ENCODE measurements at places on chromosomes 3 and 15.

- DNase-seq, result peak; percentile 80
Observed at GRCh38 chr3:101849714-101850245, 466 bp downstream of the NFKBIZ start.

GRCh38 chr3:51968170-51968775 is 1.0 kb upstream of the PCBP4 start:
- DNase-seq, result no peak

DNA sequence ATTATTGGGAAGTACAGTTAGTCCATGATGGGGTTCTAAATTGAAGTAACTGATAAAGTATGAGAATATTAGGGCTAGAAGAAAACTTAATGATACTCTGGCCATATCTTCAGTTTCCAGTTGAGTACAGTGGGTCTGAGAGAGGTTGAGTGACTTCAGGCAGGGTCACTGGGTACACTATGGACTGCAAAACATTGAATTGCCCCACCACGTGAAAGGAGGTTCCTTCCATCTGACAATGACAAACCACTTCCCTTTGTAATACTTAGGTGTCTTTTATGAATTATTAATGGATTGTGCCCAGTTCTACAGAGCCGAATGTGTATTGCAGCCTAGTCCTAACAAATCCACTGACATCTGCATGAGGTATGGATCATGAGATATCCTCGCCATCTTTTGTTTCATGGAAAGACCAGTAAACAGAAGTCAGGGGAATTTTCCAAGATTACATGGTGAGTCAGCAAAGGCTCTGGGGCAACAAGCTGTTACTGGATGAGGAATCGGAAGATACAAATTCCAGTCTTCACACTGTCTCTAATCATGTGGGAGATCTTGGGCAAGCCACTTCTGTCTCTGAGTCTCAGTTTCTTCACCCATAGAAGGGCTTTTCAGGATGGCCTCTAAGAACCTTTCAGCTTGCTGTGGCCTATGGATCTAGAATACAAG is 66.5 kb upstream of the BCL6 start:
- no peak for DNase-seq

DNA sequence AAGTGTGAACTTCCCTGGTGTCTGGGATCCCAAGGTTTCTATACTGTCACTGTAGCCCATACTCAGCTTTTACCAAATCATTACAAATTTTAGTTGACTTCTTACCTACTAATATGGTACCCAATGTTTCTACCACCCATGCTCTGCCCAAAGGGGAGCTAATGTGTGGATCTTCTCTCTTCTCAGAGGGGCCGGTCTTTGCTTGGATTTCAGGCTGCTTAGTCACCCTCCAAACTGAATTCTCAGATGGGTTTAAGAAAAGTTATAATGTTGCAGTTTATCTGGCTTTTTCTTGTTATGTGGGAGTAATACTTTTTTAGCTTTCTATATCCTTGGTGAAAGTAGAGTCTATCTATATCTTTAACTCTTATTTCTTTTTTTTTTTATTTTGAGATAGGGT is 67.1 kb upstream of the AKAP13 start:
- no peak for DNase-seq

GRCh38 chr3:192122832-192123594 is 604.3 kb downstream of the FGF12 start:
- DNase-seq, result no peak

GRCh38 chr15:87569581-87569980 is 687.0 kb downstream of the NTRK3 start:
- no peak for DNase-seq

DNA sequence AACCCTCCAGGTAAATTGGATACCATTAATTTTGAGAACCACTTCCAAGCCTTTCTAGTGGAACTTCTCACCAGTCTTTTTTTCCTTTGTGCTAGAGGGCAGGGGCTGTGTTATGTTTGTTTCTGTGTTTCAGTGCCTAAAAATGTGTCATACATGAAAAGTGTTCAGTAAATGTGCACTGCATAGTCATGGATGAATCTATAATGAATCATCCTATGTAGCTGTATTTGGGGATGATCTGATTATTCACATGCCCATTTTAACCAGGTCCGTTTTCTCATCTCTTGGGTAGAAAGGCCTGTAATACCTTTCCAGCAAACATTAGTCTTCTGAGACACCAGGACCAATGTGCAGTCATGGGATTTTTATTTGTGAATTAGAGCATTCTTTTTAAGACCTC is 583.0 kb upstream of the GOLIM4 start:
- DNase-seq, result no peak

DNA sequence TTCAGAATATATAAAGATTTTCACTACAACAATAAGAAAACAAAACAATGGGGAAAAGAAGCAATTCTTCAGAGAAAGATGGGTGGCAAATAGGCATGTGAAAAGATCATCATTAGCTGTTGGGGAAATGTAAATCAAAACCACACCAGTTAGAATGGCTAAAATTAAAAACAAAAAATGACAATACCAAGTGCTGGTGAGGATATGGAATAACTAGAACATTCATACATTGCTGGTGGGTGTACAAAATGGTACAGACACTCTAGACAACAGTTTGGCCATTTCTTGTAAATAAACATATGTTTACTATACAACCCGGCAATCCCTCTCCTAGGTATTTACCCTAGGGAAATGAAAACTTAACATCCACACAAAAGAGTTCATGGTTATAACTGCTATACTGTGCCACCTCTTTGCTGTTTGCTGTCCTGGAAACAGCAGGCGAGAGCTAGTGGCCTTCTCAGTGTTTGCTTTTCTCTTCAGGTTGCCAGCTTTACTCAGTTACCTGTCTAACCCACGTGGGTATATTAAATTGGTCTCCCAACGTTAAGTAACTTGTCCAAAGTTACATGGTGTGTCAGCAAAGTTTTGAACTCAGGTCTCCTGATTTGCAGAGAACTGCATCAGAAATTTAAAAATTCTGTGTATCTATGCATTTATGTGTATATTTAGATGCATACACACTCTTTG is 4.6 kb upstream of the NIT2 start:
- DNase-seq, result no peak

GRCh38 chr3:188807006-188807405 is 364.8 kb upstream of the TPRG1 start:
- no peak for DNase-seq

DNA sequence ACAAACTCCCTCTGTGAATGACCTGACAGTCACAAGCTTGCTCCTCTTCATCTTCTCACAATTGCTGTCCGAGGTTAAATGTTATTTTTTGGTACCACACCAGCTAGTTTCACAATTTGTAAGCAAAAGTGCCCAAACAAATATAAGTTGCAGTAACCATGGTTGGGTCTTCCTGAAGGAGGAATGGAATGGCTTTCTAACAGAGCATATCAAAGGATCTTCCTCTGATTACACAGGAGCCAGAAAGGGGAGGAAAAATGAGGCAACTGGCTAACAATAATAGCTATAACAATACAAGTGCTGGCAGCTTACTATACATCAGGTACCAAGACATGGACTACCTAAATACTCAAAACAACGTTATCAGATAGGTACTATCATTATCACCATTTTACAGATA is 90.4 kb downstream of the WWTR1 start:
- DNase-seq, result no peak

DNA sequence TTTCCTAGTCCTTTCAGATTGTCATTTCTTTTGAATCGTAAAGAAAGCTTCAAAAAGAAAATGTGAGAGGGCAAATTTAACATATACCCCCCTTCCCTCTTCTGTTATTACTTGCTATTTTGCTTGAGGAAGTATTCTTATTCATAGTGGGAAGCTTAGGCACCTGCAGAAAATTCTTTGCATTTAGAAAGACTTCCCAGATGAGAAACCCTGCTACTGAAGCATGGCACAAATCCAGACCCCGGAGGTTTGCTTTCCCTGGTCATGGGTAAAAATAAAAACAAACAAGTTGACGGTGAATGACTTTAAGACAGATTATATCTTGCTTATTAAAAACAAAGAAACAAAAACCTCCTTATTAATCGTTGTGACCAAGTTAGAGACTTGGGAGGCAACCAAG is 93.9 kb downstream of the IL5RA start:
- no peak for DNase-seq

DNA sequence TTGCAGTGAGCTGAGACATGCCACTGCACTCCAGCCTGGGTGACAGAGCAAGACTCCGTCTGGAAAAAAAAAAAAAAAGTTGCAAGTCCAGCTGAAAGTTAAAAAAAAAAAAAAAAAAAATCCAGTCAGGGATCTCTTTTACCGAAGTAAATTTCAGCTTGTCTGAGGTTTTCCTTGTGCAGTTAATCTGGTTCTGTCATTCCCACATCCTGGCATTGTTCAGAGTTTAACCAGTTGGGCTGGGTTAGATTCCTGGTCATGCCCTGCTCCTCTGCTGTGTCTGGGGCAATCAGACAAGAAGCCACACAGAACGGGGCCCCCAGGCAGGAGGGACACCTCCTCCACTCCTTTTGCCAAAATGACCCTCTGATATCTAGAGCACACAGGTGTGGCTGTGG is 84.1 kb upstream of the KLHL25 start:
- no peak for DNase-seq

- DNase-seq, result no peak
Observed at GRCh38 chr3:148943506-148944205, 47.7 kb upstream of the GYG1 start.

DNA sequence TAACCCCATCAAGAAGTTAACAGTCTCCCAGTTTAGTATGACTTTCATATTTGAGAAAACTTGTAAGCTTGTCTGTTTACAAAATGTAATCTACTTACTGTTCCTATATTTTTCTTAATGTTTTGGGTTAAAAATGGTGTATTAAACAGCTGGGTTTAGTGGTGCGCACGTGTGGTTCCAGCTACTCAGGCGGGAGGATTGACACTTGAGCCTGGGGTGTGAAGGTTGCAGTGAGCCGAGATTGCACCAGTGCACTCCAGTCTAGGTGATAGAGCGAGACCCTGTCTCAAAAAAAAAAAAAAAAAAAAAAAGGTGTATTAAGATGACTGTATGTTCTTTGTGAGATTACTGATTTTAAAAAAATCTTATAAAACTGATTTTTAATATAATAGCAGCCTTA is 69.3 kb downstream of the BBX start:
- DNase-seq, result no peak

DNA sequence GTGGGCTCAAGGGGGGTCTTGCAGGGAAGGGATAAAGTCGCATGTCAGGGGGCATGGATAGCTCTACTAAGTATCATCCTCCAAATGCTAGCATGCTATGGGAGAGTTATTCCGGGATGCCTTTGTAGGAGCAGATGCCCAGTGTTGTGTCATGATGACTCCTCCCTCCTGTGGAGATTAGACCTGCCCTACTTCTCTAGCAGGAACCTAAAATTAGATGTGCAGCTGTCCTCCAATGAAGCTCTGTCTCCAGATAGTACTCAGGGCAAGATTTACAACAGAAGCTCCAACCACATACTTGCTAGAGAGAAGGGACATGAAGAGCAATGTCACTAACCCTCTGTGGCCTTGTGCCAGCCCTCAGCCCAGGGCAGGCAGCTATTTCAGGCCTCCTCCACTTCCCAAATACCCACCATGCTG is 82.5 kb downstream of the AGBL1 start:
- DNase-seq, result no peak

DNA sequence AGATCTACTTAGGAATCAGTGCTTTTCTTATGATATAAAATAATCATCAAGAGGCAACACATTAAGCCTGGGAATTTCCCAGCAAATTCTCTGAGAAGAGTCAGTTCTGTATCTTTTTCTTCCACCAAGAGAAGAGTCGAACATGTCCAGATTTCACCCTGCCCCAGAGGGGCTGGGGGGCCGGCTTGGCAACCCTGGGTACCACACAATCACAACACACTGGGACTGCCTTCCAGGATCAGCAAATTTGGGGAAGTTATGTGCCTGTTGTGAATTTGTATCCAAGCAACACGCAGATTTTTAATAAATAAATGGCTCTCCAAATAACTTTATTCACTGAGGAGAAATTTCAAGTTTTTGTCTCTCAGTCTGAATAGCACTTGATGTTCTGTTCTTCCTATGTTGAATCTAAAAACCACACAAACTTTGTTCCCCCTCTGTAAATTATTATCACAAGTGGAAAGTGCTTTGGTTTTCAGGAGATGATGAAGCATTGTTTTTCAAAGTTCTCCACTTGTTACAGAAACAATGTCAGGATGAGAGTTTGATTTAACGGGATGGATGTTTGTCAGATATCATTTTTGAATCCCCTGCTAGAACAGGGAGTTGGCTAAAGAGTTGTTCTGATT is 357.2 kb downstream of the ZNF385D start:
- DNase-seq, result no peak

- no peak for DNase-seq
Observed at GRCh38 chr3:177595530-177596188, 398.4 kb upstream of the TBL1XR1 start.

DNA sequence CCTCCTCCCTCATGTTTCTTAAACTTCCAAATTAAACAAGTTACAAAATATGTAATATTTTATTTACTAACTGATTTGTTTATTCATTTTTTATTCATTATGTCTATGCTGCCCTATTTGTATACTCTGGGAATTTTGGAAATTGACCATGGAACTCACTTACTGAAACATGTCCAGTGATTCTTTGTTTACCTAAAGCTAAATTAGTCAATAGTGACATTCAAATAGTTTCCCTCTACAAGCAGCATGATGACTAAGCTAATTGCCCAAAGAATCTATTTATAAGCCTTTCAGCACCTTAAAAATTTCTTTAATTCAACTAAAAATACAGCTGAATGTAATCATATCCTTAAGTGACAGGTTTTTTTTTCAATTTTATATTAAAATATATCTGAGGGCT is 437.7 kb downstream of the SI start:
- DNase-seq, result no peak

- DNase-seq, result no peak
Observed at GRCh38 chr3:110576960-110577359, 494.7 kb upstream of the NECTIN3 start.

DNA sequence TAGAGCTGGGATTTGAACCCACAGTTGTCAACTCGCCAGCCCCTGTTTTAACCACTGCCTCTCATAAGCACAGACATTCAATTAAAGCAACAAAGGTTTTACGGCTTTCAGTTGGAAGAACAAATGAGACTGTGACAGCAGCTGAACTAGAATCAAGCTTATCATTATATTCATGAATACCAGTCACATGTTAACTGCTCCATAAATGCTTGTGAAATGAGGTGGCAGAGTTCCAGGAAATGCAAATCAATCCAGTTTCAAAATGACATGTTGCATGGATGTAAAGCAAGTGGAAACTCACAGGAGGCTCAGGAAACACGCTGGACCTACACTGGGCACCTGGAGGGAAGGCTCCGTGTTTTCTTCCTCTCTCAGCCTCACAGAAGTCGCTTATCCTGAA is 3.9 kb downstream of the GP5 start:
- DNase-seq, result no peak
